Activated CD8-positive, alpha-beta memory T cell treated with anti-CD3 and anti-CD28 coated beads for 1 hour (primary cell): ENCODE measurements at places on chromosomes 16 and 17.

DNA sequence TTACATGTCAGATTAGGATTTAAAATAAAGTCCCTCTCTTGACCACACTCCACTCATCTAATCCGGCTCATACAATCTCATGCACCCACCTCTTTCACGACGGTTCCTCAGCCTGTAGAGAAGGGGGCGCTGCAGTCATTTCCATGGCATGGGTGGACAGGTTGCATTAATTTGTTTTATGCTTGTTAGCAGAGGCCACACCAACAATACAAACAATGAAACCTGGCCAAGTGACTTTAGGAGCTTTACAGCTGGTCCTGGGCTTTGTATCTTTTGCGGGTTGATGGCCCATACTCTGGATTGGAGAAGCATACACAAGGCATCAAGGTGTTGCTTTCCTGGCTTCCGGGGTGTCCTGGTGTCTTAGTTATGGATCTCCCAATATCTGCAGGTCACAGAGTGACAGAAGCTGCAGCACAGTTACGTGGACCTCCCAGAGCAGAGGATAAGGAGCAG lies 9.7 kb upstream of the SNF8 start:
- DNase-seq = no peak

- no peak for DNase-seq
These were observed 2.2 kb upstream of the SMTNL2 start for GRCh38 chr17:4582101-4582501.

- DNase-seq = no peak
These were observed 30.5 kb downstream of the GPT2 start for GRCh38 chr16:46914556-46915201.

- DNase-seq = no peak
These were observed 197.5 kb upstream of the HS3ST4 start for GRCh38 chr16:25494292-25494691.
